ENCODE measurements at places on chromosomes 4 and X.

GRCh38 chr4:76783836-76784235 lies 114.1 kb downstream of the SOWAHB start:
- DNase-seq, result no peak

- DNase-seq, result no peak
Observed at GRCh38 chr4:30768277-30768676, 48.1 kb downstream of the PCDH7 start.

- DNase-seq, result no peak
Observed at GRCh38 chr4:57499786-57500185, 389.6 kb upstream of the IGFBP7 start.

GRCh38 chrX:30904186-30904585 lies 15.1 kb upstream of the TAB3 start:
- no peak for DNase-seq

DNA sequence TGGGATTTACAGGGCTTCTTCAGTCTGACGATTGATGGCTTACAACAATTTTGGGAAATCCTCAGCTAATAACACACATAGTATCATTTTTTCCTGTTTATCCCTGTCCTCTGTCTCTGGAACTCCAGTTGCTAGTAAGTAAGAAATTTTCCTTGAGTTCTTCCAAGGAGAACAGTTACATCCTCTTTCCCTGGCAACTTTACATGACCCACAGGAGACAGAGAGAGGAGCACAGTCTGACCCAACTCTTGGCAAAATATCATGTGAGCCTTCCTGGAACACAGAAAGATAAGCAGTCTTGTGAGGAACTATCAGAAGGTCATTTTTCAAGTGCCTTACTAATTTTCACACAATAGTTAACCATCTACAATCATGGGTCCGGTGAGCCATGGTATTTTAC lies 578.7 kb upstream of the PABPC4L start:
- no peak for DNase-seq

- no peak for DNase-seq
Observed at GRCh38 chr4:10025230-10025806, 4.0 kb upstream of the SLC2A9 start.

DNA sequence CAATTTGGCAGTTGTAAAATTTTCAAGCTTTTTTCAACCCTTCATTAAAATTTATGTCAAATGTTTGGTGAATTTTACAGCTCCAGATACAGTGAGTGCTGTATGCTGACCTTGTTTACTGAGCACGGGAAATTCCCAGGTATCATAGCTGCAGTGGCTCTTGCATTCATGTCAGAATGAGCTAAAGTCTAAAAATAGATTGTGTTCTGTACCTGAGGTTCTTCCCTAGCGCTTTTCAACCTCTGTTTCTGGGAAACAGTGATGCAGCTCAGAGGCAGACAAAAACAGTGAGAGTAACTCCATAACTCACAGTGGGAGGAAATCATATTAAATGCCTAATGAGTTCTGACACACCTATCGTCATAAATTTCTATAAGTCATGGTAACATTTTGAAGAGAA lies 393.8 kb upstream of the GNPDA2 start:
- DNase-seq, result no peak

DNA sequence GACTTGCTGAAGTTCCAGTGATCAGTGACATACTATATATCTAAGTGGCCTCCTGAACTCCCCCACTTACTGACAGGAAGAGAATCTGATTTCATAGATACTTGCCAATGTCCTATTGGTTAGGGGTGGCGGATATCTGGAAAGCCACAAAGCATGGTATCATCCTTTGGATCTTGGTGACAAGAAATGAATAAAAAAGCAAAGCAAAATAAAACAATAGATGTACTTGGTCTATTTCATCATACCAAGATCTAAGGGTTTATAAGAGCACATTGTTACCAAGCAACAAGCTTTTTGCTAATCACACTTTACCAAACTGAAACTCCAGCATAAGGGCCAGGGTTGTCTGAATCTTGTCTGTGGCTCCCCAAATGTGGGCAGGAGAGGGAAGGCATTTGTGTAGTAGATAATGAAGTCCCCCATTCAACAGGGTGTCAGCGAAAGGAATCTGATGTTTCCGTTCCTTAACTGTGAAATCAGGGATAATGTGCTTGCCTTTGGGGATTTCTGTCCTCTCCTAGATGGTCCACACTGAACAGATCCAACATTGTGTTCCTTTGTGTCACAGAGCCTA lies 125.0 kb upstream of the SMIM10 start:
- DNase-seq, result no peak

GRCh38 chr4:8157944-8158709 lies 486 bp downstream of the ABLIM2 start:
- DNase-seq, result no peak

DNA sequence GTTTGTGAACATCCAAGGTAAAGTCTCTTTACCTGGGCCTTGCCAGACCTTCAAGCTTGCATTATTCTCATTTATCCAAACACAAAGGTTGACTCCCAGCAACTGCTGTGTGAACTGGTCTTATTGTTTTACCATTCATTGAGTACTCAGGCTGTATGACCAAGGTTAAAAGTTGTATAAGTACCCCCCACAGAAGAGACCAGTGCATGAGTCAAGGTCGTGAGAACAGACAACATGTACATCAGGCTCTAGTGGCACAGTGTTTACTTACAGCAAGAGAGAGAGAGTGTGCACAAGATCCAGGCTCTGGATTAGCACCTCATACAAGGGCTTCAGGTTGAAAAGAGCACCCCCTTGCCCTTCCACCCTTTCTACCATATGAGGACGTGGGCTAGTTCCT lies 77.4 kb upstream of the EFNB1 start:
- DNase-seq, result no peak

GRCh38 chr4:173153445-173153844 lies 15.2 kb upstream of the GALNT7 start:
- DNase-seq, result no peak

DNA sequence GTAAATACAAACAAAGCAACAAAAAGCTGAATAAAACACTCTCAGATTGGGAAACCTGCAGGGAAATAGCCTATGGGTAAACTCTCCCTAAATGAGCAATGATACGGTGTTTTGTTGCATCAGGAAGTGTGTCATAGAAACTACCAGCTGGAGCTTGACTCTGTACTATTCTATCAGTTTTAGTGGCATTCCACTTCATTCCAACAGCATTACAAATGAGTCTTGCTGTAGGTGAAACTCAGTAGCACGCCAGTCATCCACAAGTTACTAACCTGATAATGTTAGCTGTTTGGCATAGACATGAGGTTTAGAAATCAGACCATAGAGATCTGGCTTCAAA lies 24.9 kb downstream of the FGFBP1 start:
- no peak for DNase-seq

DNA sequence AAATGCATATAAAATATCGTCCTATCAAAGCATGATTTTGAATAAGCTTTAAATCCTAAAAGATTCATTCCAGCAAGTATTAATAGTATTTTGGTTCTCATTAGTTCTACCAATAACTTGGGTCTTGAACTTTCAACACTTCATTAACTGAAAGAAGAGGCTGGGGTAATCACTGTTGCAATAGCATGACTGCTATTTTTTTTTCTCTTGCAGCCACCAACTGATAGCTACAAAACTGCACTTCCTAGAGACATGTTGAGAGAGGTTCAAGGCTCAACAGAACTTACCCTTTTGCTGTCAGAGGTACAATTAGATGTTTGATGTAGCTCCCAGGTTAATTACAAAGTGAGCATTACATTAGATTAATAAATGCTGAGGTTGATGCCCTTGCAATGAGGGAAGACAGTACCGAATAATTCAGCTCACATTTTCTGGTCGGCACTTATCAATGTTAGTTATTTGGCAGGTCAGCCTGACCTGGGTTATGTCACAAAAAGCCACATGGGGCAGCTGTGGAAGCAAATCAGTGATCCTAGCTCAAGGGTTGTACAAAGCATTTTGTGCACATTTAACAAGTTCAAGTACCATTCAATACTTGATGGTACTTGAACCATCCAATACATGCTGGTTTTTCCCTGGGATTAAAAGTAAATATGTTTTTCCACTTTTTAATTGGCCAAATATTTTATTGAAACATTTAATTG lies 29.9 kb upstream of the TET2 start:
- DNase-seq, result no peak

DNA sequence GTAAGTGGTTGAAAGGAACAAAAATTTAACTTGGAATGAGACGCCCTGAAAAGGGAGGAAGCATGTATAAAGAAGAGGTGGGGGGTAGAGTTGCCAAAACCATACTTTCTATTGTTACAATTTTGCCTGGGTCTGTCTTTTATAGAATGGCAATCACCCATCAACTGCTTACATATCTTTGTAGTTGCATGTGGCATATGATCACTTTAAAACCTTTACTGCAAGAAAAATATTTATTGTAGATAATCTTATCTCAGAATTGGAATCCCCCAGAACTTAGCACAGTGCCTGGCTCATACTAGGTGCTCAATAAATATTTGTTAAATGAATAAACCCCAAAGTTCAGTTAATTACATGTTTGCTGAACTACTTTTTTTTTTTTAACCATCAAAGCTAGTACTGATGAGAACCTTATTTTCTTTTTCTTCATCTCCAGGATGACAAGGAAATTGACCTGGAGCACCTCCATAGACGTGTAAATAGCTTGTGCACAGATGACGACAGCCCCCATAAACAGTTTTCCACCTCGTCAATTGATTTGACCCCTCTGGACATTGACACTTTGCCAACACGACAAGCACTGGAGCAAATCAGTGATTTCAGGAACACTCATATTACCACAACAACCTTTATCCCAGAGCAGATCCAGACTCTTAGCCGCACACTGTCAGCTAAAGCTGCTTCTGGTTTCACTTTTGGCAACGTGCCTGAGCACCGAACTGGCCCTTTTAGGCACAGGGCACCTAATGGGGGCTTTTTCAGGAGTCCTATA lies 56.7 kb upstream of the ATOH1 start:
- no peak for DNase-seq

DNA sequence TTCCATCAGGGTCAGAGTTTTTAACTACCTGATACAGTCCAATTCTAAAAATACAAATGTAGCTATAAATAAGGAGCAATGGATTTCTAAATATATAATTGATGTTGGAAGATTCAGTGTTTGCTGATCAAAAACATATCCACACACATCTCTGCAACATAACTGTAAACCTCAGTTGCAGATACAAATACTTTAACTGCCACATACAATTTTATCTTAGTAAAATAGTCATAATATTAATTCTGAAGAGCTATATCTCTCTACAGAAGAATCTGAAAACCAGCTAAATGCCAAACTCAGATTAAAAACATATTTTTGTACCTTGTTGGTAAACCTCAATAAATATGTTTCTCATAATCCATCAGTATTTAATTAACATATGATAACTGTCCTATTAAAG lies 674.3 kb upstream of the INTU start:
- no peak for DNase-seq

- DNase-seq, result no peak
Observed at GRCh38 chr4:175657571-175657970, 154.5 kb downstream of the GPM6A start.

- no peak for DNase-seq
Observed at GRCh38 chr4:33171873-33172525, 2451.8 kb downstream of the PCDH7 start.

DNA sequence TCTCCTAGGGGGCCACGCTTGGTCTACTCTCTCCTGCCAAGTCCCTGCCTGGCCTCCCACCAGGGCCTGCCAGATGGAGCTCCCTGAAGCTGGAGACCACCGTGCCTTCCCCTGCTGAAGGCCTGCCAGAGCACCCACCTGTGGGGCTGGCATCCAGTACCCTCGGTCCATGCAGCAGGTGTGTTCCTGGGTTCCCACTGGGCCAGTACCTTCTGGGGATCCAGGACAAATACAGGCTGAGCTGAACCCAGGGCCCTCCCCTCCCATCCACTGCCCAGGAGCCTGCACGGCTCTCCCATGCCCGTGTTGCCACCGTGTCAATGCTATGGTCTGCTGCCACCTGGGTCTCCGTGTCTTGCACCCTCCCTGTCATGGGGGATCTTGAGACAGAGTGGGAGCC lies 68.8 kb downstream of the ABLIM2 start:
- no peak for DNase-seq

- DNase-seq, result no peak
Observed at GRCh38 chr4:137300776-137301175, 231.5 kb downstream of the PCDH18 start.

DNA sequence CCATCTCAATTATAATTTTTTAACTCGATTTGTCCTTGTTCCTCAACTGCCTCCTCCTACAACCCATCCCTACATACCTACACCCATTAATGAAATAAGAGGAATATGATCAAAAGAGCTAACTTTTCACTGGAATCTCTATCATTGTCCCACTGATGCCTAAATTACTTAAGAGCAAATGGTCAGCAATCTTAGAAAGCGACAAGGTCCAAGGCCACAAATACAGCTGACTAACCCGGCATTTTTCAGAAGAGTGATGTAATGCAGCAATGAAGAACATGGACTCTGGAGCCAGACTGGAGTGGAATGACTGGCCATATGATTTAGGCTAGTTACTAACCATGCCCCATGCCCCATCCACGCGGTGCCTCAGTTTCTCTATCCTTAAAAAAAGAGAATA lies 56.2 kb downstream of the PPA2 start:
- no peak for DNase-seq

- no peak for DNase-seq
Observed at GRCh38 chrX:85221361-85221760, 22.2 kb downstream of the SATL1 start.

DNA sequence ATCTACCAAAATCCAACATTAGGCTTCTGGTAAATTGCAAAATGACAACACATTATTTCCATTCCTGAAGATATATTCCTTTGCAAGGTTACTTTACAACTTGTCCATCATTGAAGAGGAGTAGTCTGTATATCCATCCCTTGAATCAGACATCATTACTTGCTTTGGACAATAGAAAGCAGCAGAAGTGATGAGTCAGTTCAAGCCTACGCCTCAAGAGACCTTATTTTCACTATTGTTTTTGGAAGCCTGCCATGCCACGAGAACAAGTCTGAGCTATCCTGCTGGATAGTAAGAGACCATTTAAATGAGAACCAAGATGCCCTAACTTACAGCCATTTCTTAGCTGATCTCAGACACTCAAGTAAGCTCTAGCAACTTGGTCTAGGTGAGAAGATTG lies 246.0 kb upstream of the HHIP start:
- DNase-seq, result no peak

- no peak for DNase-seq
Observed at GRCh38 chrX:56932106-56932505, 63.2 kb downstream of the SPIN3 start.

DNA sequence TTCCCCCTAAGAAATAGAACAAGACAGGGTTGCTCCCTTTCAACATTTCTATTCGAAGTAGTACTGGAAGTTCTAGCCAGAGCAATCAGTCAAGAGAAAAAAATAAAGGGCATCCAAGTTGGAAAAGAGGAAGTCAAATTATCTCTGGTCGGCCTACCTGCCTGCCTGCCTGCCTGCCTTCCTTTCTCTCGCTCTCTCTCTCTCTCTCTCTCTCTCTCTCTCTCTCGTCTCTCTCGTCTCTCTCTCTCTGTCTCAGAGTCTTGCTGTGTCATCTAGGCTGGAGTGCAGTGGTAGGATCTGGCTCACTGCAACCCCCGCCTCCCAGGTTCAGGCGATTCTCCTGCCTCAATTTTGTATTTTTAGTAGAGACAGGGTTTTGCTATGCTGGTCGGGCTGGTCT lies 42.9 kb downstream of the CCKAR start:
- DNase-seq, result no peak

- no peak for DNase-seq
Observed at GRCh38 chr4:38056011-38056685, 96.0 kb downstream of the PTTG2 start.

GRCh38 chrX:112704187-112704586 lies 24.4 kb upstream of the LHFPL1 start:
- no peak for DNase-seq

- DNase-seq, result no peak
Observed at GRCh38 chrX:49308604-49309269, 5.3 kb downstream of the GAGE10 start.

Data from T-helper 17 cell (primary cell).